Astrocyte (in vitro differentiated cells and primary cell): ENCODE measurements at places on chromosomes 7 and 10.

- DNase-seq, result no peak
These were observed 17.9 kb downstream of the AFAP1L2 start for GRCh38 chr10:114386452-114386851.

- DNase-seq, result peak; percentile 58
These were observed 11.5 kb downstream of the RGS10 start for GRCh38 chr10:119531067-119531466.

GRCh38 chr7:74043523-74043951, 15.6 kb downstream of the ELN start:
- peak; percentile 50 for DNase-seq

- DNase-seq, result no peak
These were observed 181.7 kb downstream of the MYOF start for GRCh38 chr10:93300288-93300917.

- no peak for DNase-seq
These were observed 219.5 kb downstream of the GLI3 start for GRCh38 chr7:42017349-42017986.

GRCh38 chr10:82922755-82923154, 1047.8 kb downstream of the NRG3 start:
- DNase-seq, result no peak

DNA sequence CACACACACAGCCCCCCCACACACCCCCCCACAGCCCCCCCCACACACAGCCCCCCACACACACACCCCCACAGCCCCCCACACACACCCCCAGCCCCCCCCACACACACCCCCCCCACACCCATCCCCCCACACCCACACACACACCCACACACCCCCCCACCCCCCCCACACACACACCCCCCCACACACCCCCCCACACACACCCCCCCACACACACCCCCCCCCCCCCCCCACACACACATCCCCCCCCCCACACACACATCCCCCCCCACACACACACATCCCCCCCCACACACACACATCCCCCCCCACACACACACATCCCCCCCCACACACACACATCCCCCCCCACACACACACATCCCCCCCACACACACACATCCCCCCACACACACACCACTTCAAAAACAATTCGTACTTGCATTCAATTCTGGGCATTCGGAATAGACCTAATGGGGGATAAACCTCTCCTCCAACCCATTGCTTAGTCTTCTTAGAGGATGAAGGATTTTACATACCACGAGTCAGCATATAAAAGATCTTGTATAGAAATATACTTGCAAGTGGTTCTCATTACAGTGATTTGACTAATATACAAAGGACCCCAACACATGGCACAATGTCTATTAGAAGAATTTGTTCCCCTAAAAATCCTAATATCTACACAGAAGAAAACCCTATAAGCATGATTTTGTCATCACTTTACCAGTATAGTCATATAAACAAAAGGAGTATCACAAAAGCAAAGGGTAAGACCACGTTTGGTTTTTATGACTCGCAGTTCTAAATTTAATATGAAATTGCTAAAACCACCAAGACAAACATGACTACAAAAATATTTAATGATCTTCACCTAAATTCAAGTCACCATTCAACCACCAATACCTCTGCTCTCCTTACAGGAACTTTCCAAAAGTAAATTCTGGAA, 80.9 kb downstream of the DIP2C start:
- DNase-seq, result no peak

GRCh38 chr7:111226800-111227199, 135.9 kb downstream of the LRRN3 start:
- no peak for DNase-seq

- no peak for DNase-seq
These were observed 299.2 kb upstream of the ETV1 start for GRCh38 chr7:14288701-14289100.
